Heart right ventricle (tissue), 16 donors: ENCODE measurements at places on chromosomes 12 and 14. TPM values are rescaled to one million over a fixed set of nuclear protein-coding genes. Genes with fewer than 3 reads are reported as not detected.
A peak's percentile ranks its signal among the peaks of the same experiment; 100 is the strongest.

DNA sequence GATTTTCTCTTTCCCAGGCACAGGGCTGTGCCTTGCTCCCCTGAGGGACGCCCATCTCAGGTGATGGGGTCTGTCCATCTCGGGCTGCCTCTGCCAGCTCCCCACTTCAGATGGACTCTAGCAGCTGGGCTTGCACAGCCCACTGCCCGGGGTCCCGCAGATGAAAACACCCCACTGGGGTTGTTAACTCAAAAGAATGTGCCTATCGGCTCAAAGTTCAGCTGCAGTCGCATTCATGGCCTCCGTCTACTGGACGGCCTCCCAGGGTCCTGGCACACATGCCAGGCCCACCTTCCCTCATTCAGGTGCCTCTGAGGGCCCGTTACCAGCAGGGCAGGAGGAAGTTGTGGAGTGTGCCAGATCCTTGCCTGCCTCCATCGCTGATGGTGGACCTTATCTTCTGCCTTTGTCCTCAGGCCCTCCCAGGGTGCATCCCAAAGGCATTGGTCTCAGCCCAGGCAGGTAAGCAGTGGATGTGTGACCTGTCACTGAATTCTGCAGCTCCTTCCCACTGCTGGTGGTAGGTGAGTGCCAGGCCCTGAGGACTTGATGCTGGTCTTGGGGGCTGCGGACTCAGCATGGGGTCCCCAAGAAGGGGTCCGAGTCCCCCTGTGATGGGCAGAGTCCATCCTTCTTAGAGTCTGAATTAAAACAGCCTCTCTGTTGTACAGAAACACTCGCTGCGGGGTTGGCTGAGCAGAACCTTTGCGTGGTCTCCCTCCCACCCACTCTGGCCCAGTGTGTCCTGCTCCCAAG is 324.6 kb upstream of the DIO3 start:
- DNase-seq, result no peak
- H3K36me3 ChIP-seq, result no peaks in the 10 kb centered on the region
- H3K27ac ChIP-seq, result no peak overlapping the region
- no peaks in the 10 kb centered on the region for H3K4me1 ChIP-seq

DNA sequence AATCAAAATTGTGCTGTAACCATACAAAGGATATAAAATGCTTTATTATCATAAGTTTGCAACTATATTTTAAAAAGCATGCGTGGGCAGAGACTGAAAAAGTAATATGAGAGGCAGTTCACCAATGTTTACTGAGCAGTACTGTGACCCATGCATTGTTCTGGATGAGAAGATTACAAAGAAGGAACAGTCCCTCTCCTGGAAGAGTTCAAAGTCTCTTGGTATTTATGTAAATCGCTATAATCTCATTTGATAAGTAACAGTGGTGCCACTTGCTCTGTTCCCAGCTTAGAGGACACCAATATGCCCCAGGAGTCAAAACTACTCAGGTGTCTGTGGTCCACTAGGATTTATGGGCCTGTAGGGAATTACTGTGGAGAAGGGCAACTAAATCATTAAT is 2.1 kb upstream of the CMAS start:
- peaks cover 23% of the 10 kb centered on the region for H3K4me1 ChIP-seq
- no peak overlapping the region for H3K4me3 ChIP-seq
- no peaks in the 10 kb centered on the region for H3K36me3 ChIP-seq
- DNase-seq, result no peak
- no peaks in the 10 kb centered on the region for H3K27me3 ChIP-seq
- H3K27ac ChIP-seq, result no peak overlapping the region

DNA sequence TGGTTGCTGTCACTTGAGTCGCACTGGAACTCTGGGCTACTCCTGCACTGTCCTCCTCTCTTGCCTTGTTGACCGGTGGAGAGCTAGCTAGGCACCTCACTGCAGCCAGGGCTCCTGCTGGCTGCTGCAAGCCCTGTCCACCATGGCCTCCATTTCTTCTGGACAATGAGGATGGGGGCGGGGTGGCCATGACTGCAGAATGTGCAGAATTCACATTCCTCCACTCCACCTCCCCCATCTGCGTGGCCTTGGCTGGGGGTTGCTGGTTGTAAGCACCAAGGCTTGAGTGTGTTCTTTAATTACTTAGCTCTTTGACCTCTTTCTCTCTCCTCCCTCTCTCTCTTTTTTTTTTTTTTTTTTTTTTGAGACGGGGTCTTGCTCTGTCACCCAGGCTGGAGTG is 248.5 kb downstream of the PCNX1 start:
- no peaks in the 10 kb centered on the region for H3K36me3 ChIP-seq
- no peak overlapping the region for H3K4me3 ChIP-seq
- H3K4me1 ChIP-seq, result no peaks in the 10 kb centered on the region
- no peak overlapping the region for H3K27ac ChIP-seq
- no peaks in the 10 kb centered on the region for H3K27me3 ChIP-seq

DNA sequence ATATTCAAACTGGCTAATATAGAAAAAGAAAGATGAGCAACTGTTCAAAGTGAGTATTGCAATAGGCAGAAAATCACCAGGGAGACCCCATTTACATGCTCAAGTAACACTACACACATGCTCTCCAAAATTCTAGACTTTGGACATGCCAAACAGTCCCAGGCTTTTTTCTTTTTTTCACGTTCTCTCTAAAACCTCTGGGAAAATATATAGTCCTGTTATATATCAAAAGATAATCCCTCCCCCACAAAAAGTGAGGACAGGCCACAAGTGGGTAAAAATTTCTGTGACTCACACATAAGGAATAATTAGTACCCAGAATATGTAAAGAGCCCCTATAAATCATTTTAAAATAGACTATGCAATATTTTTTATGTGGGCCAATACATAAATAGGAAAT is 55.2 kb downstream of the EFCAB11 start:
- H3K4me3 ChIP-seq, result no peak overlapping the region
- DNase-seq, result no peak
- H3K36me3 ChIP-seq, result no peaks in the 10 kb centered on the region
- H3K27ac ChIP-seq, result no peak overlapping the region
- H3K4me1 ChIP-seq, result peaks cover 5% of the 10 kb centered on the region

GRCh38 chr12:3836641-3837040 is 36.6 kb downstream of the PARP11 start:
- H3K36me3 ChIP-seq, result no peaks in the 10 kb centered on the region
- no peak overlapping the region for H3K27ac ChIP-seq
- no peak overlapping the region for H3K4me3 ChIP-seq
- DNase-seq, result no peak
- H3K4me1 ChIP-seq, result peaks cover 7% of the 10 kb centered on the region

DNA sequence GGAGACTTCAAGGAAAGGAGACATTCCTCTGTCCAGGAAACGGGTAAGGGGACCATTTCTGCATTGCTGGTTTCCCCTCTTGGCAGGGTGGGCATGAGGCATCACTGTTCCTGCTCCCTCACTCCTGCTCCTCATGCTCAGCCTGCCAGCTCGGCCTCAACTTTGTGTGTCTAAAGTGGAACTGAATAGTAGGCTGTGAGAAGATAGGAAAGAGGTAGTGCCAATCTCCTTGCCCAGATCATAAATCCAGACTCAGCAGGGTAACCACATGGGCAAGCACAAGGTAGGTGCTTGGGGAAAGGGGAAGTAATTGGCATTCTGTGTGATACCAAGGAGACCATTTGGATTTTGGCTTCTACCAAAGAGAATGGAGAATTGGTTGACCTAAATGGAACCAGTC is 2.6 kb downstream of the LTB4R start:
- DNase-seq, result no peak
- peak overlapping the region; percentile 10 for H3K4me3 ChIP-seq
- no peaks in the 10 kb centered on the region for H3K27me3 ChIP-seq
- H3K4me1 ChIP-seq, result peaks cover 58% of the 10 kb centered on the region
- H3K36me3 ChIP-seq, result peaks cover 2% of the 10 kb centered on the region

GRCh38 chr14:42190744-42191143 is 584.1 kb downstream of the LRFN5 start:
- no peaks in the 10 kb centered on the region for H3K36me3 ChIP-seq
- no peak overlapping the region for H3K4me3 ChIP-seq
- no peak for DNase-seq
- H3K4me1 ChIP-seq, result no peaks in the 10 kb centered on the region
- H3K27ac ChIP-seq, result no peak overlapping the region

DNA sequence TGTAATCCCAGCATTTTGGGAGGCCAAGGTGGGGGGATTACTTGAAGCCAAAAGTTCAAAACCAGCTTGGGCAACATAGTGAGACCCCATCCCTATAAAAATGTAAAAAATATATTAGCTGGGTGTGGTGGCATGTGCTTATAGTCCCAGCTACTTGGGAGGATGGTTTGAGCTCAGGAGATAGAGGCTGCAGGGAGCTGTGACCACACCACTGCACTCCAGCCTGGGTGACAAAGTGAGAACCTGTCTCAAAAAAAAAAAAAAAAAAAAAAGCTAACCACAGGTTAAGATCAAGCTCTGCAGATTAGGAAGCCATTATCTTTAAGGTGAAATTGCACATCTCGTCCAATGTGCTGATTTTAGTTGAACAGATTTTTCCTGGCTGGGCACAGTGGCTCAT is 23.7 kb upstream of the CERS5 start:
- H3K36me3 ChIP-seq, result peaks cover 5% of the 10 kb centered on the region
- no peaks in the 10 kb centered on the region for H3K27me3 ChIP-seq
- peaks cover 30% of the 10 kb centered on the region for H3K4me1 ChIP-seq
- no peak overlapping the region for H3K27ac ChIP-seq
- no peak overlapping the region for H3K4me3 ChIP-seq
- no peak for DNase-seq

Gene LALBA
- total RNA-seq, result not detected

Gene SCYL2
- total RNA-seq, result 27.0 TPM

Gene RNASE1
- total RNA-seq, result 181 TPM

Gene IAPP
- total RNA-seq, result not detected

Gene PRIMA1
- total RNA-seq, result 3.2 TPM

Gene CMTM5
- not detected for total RNA-seq

Gene RPL10L
- not detected for total RNA-seq
